Right ventricle myocardium superior (tissue), 1 donor: ENCODE measurements at places on chromosomes 3 and 15. TPM values are rescaled to one million over a fixed set of nuclear protein-coding genes. Genes with fewer than 3 reads are reported as not detected.
A peak's percentile ranks its signal among the peaks of the same experiment; 100 is the strongest.

DNA sequence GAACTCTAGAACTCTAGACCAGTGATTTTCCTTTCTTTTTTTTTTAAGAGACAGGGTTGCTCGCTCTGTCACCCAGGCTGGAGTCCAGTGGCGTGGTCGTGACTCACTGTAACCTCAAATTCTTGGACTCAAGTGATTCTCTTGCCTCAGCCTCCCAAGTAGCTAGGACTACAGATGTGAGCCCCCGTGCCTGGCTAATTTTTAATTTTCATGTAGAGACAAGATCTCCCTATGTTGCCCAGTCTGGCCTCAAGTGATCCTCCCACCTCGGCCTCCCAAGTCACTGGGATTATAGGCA is 359.6 kb downstream of the SHQ1 start:
- no peak for DNase-seq

COL8A1 gene
- total RNA-seq, result 9.4 TPM

ATP13A5 gene
- total RNA-seq, result not detected

TMEM41A gene
- total RNA-seq, result 9.2 TPM

RETNLB gene
- total RNA-seq, result not detected

- DNase-seq, result peak; percentile 65
These were observed 54.7 kb downstream of the FAM81A start for GRCh38 chr15:59492389-59493377.

DNA sequence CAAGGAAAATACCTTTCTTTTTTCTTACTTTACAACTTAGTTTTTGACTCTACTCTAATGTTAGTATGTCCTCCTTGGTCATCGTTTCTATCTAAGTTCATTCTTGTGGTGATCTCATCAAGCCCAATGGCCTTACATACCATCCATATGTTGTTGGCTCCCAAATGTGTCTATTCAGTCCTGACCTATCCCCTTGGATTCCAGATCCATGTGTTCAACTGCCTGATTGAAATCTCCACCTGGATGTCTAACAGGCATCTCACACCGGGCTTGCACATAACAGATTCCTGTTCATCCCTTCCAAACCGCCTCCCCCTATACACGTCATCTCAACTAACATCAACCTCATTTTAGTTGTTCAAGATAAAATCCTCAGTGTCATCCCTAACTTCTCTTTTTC is 382.6 kb downstream of the SOX2 start:
- no peak for DNase-seq

GRCh38 chr3:23811185-23811527 is 5.4 kb downstream of the UBE2E1 start:
- no peak for DNase-seq

DNA sequence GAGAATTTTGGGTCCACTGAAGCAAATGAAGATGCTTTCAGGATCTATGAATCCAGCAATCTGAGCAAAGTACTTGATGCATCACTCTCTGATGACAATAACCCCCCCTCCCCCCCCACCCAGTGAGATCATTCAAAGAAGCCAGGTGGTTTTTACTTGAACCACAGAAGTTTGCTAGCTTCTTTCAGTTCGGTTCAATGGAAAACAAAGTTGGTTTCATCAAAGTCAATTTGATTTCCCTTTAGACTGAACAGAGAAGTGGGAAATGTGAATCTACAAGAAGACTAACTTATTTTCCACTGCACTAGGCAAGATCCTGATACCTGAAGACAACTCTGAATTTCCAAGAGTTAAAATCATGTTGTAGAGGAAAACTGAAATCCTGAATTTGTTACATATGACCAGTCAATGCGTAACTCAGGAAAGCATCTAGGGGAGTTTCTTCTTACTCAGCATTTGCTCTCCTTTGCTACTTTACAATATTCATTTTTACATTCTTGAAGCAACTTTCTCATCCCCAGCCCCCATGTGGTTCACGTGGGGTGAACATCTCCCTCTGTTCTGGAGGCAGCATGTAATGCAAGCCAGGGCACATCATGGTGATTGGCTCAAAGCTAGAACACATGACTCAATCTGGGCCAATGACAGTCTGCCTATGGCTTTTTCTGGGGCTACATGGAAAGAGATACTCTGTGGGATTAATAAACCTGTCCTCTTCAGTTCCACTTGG is 572.6 kb downstream of the FOXP1 start:
- DNase-seq, result no peak

DNA sequence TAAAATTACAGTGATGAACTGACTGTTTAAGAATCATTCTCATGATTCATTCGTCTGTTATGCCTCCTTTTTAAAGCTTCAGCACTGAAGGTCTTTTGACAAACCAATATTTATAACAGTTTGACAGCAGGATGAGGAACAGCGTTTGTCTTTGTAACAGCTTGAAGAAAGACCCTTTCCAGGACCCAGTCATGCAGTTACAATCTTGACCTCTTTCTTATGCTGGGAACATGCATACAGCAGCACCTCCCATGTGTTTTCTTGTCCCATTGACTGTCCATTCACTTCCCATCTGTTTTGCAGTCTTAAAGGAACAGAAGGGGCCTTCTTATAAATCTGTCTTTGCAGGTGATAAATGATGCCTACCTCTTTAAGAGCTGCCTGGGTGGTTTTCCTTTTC is 87.2 kb downstream of the OPA1 start:
- DNase-seq, result no peak

TPRG1 gene
- total RNA-seq, result 2.7 TPM

- no peak for DNase-seq
These were observed 101.1 kb upstream of the DLG1 start for GRCh38 chr3:197399486-197399885.

DNA sequence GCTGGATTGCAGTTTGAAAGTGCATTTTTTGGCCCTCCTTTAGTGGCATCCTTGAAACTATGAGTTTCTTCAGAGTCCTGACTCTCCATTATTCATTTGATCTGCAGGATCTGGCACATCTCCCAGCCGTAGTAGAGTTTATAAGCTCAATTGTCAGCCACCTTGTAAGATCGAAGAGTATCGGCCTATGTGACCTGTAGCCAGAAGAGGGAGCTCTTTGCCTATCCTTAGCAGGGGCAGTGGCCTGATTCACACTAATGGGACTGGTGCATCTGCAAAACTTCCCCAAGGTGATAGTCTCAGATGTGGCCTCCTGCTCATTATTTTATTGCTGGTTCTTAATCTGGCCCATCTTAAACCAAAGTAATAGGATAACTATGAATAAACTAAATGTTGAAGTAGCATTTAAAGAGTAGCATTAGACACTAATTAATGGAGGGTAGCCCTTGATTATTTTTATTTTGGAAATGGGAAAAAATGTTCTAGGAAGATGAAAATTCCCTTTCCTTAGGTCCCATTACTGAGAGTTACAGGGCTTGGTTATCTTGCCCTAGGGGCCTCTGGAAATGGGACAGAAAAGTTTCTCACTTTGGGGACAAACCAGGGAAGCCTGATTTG is 21.2 kb downstream of the GCSAM start:
- DNase-seq, result no peak

GOLGA6L7 gene
- not detected for total RNA-seq

- no peak for DNase-seq
These were observed 99.8 kb downstream of the NSUN3 start for GRCh38 chr3:94162700-94163099.

GRCh38 chr15:69328739-69329138 is 30.0 kb downstream of the PAQR5 start:
- DNase-seq, result no peak

GRCh38 chr3:111047042-111047441 is 24.6 kb upstream of the NECTIN3 start:
- no peak for DNase-seq

DNA sequence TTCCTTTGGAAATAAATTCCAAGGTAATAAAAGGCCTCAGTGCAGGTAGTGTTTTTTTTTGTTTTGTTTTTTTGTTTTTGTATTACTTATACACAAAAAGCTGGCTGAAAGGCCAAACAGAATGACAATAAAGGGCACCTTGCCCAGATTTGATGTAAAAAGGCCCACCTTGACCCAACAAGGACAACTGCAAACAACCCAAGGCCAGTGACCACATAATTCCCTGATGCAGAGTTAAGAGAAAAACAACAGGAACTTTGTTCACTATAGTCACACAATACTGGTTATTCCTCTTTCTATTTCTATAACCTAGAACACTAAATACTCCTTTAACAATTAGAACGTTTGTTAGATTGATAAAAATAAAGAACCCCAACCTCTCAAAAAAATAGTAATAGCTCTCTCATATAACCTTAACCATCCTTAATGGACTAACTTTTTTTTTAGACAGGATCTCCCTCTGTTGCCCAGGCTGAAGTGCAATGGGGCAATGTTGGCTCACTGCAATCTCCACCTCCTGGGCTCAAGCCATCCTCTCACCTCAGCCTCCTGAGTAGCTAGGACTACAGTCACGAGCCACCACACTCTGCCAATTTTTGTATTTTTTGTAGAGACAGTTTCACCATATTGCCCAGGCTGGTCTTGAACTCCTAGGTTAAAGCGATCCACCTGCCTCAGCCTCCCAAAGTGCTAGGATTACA is 113.3 kb downstream of the MAGI1 start:
- no peak for DNase-seq

CLDN16 gene
- total RNA-seq, result not detected

GRCh38 chr3:113051787-113052186 is 61.0 kb downstream of the GTPBP8 start:
- no peak for DNase-seq

DNA sequence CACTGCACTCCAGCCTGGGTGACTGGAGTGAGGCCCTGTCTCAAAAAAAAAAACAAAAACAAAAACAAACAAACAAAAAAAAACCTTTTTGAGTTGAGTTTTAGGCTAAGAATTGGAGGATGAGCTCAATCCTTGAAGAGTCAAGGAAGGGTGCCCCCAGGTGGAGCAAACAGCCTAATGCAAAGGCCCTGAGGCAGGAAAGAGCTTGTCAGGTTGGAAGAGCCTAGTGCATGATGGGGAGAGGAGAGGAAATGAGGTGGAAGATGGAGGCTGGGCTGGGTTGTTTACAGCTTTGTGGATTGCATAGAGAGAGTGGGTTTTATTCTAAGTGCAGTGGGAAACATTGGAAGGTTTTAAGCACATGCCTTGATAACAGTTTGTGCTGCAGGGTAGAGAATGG is 2.1 kb upstream of the SNX22 start:
- DNase-seq, result no peak

- no peak for DNase-seq
These were observed 22.2 kb upstream of the NRROS start for GRCh38 chr3:196617256-196617655.

DNA sequence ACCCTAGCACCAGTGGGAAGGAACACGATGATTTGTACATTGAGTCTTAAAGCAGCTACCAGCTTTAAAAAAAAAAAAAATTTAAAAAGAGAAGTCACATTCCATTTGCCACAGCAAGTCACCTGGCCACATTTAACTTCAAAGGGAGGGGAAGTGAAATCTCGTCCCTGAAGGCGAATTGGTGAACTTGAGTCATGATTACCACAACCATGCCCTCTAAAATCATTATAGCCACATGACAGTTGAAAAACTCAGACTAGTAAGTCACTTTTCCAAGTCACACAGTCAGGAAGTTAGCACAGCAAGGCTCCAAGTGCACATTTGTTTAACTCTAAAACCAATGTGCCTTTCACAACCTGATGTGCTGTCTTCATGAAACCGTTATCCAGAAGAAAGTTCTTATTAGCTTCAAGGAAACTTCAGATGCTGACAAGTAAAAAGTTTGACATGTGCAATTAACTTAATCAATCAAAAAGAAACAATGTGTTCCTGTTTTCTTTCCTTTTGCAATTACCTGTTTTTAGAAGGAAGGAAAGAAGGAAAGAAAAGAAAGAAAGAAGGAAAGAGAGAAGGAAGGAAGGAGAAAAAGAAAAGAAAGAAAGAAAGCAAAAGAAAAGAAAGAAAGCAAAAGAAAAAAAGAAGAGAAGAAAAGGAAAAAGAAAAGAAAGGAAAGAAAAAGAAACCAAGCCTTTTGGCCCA is 8.3 kb upstream of the THSD4 start:
- DNase-seq, result no peak

DNA sequence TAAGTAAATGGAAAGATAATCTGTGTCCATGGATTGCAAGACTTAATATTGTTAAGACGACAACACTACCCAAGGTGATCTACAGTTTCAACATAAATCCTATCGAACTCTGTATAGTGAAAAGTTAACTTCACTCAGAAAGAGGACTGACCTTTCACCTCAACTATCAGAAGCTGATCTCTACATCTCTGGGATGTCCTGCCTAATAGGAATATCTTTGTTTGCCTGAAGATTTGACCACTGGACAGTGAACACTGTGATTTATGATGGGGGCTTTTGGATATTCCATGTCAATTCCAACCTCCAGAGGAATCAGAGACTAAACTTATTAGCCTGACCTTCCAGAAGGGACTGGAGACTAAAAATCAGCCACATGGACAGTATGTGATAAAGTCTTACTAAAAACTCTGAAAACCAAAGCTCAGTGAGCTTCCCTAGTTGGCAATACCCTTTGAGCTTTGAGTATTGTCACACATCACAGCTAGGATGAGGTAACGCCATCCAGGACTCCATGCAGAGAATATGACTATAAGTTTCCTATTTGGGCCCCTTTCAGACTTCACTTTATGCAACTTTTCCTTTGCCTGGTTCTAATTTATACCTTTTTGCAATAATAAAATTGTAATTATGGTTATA is 164.9 kb upstream of the SETMAR start:
- DNase-seq, result no peak

PLA2G4E gene
- total RNA-seq, result not detected

CDHR4 gene
- not detected for total RNA-seq

GRCh38 chr15:25731411-25731810 is 131.7 kb downstream of the ATP10A start:
- DNase-seq, result no peak

ACKR4 gene
- 2.9 TPM for total RNA-seq

DNA sequence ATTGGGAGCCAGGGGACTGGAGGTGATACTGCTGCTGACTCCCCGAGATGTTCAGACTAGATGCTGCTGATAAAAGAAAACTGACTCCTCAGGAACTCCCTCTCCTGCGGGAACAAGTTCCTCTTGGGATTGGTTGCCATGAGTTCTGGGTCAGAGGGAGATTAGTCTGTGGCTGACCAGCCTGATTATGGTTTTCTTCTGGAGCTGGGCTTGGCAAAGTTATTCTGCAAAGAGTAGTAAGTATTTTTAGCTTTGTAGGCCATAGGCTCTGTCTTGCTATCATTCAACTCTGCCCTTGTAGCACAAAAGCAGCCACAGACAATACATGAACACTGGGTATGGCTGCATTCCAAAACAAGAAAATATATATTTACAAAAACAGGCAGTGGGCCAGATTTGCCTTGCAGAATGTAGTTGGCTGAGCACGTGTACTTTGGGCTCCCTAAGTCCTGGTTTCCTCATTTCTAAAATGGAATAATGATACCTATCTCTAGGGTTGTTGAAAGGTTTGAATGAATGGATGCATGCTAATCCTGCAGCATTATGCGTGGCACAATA is 796.8 kb downstream of the AGBL1 start:
- no peak for DNase-seq

CTDSPL gene
- 46.0 TPM for total RNA-seq

HCN4 gene
- total RNA-seq, result 16.6 TPM

DNA sequence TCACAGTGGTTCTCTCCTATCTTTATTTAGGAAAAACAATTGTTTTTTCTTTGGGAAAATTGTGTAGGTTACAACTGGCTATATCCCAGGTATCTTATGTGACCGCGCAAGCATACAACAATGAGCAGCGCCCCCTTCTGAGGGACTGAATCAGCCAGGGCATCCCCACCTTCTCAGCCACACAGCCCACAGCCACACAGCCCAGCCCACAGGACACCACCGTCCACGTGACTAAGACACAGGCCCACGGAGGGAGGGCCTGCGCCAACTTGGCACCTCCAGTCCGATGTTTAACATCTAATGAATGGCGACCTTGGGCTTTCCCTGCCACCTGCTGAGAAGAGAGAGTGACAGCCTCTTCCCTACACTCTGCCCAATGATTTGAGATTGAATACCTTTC is 68.1 kb downstream of the ATP10A start:
- no peak for DNase-seq

GRCh38 chr3:195365371-195365770 is 77.4 kb downstream of the ACAP2 start:
- DNase-seq, result no peak
